ENCODE measurements at places on chromosomes 4 and X.

DNA sequence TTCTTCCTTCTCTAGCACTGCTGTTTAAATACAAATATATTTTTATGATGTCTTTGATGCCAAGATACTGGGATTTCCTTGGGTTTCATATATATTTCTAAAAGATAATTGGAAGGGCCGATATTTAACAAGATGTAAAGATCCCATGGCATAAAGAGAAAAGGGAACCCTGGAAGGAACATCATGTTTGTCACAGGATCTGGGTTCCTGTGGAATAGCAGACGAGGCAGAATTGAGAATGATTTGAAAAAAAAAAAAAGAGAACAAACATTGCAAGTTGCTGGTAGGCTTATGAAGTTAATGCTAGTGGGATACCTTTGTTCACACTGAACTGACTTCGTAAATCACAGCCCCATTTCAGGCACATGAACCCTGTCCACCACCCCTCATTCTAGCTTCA is 33.6 kb downstream of the RASSF6 start:
- DNase-seq = no peak

DNA sequence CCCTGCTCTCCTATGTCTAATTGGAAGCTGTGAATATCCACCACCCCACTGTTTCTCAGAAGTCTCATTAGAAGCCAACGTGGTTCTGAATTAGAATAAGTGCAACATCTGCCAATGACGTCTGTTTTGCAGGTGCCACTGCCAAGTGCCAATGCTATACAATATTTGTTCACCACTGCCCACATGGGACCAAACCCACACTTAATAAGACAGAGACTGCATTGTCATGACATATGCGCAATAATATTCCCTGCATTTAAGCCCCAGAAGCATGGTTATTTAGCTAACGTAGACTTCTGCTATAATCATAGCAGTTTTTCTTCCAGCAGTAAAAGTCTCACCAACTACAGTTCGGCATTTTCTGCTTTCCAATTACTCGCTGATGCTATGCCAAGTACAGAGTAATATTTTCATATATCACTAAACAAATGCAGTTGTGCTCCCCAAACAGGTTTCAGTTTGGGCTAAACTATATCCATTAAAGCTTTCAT is 262.5 kb upstream of the PCDH18 start:
- no peak for DNase-seq

- no peak for DNase-seq
Measured at GRCh38 chrX:119503484-119503861, 35.2 kb downstream of the SLC25A5 start.

DNA sequence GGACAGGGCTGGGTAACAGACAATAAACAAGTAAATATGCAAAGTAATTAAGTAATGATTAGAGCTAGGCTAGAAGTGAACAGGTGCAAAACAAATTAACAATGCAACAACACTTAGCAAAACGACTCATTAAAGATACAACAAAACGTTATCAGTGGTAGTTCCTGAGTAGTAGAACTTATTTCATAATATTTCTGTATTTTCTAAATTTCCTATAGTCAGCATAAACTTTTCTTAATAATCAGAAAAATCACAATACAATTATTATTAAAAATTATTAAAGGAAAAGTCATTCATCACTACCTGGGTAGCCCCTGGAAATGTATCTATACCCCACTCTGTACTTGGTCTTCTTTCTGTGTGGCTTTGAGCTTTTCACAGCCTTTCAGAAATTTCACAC is 166.6 kb downstream of the GBA3 start:
- no peak for DNase-seq

- DNase-seq = no peak
Measured at GRCh38 chr4:7620814-7621176, 186.1 kb upstream of the PSAPL1 start.

GRCh38 chrX:84155938-84156337 is 32.1 kb downstream of the RPS6KA6 start:
- no peak for DNase-seq

DNA sequence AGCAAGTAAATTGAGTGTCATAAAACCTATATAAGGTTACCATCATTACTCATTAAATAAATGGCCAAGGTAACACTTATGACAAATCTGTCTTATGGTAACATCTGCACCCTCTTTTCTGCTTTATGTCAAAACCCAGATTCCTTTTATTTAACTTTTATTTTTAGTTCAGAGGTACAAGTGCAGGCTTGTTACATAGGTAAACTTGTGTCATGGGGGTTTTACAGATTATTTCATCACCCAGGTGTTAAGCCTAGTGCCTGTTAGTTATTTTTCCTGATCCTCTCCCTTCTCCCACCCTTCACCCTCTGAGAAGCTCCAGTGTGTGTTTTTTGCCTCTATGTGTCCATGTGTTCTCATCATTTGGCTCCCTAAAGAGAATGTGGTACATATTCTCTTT is 930.7 kb downstream of the CCSER1 start:
- DNase-seq = no peak

DNA sequence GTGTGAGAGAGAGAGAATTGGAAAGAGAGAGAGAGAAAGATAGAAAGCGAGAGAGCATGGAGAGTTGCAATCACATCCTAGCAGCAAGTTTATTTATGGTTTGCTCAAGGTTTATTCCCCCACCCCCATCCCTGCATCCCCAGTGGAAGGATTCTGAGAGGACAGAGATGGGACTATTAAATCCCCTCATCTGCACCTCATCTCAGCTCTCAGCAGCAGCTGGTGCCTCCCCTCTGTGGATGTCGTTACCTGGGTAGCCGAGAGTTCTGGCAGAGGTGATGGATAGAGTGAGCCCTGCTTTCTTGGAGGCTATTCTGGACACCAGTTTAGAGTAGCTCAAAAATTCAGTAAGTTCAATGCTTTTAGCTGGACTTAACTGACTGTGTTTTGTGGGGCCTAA is 132.0 kb upstream of the RAI2 start:
- DNase-seq = no peak

GRCh38 chrX:3811331-3812311 is 98.2 kb upstream of the PRKX start:
- DNase-seq = no peak

GRCh38 chr4:60241866-60242265 is 958.3 kb upstream of the ADGRL3 start:
- DNase-seq = no peak

- DNase-seq = peak; percentile 27
Measured at GRCh38 chrX:133970076-133970475, 15.3 kb downstream of the GPC3 start.

GRCh38 chr4:86033171-86033570 is 326.7 kb downstream of the MAPK10 start:
- no peak for DNase-seq

DNA sequence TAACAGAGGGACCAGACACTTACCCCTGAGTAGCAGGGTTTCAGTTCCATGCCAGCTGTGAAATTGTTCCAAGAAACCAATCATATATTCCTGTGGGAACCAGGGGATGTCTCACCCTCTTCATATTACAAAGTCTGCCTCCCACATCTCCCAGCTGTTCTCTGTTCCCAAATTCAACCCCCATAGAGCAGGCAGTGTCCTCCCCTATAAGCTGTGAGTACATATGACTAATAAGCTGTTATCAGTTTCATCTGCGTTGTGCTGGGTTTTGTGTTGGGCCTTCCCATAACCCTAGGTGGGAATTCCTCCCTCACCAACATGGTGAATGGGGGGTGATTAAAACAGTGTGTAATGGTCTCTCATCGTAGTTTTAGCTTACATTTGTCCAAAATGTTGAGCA is 41.0 kb downstream of the CEP44 start:
- DNase-seq = no peak

DNA sequence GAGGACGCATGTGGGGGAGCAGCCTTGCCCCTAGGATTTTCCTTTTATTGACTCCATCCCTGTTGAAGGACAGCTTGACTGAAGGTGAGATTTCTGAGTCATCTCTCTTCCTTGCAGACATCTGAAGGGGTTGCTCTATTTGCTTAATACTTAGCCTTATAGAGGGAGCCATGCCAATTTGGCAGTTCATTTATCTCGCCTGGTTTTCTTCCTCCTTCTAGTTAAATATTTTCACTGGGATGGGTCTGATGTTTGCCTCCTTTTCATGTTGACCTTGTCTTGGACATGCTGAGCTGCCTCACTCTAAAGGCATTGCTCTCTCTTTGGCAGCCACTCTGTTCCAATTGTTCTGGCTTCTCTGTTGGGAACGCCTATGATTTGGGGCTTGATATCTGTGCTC is 151.0 kb upstream of the PSAPL1 start:
- no peak for DNase-seq

DNA sequence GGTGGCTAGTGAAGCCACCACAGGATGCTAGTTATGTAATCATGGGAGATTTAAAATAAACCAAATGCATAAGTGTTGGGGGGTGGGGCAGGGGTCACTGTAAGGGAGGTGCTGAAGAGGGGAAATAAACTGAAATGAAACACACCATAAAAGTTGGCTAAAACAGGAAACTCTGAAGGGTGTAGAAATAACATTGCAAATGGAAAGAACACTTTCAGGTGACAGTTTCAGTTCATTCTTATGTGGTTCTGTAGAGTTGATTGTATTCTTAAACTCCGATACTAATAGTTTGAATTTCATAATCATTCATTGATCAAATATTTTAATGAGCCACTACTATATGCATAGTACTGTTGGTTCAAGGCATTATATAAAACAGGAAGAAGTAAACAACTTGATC is 80.1 kb downstream of the HDAC8 start:
- no peak for DNase-seq

DNA sequence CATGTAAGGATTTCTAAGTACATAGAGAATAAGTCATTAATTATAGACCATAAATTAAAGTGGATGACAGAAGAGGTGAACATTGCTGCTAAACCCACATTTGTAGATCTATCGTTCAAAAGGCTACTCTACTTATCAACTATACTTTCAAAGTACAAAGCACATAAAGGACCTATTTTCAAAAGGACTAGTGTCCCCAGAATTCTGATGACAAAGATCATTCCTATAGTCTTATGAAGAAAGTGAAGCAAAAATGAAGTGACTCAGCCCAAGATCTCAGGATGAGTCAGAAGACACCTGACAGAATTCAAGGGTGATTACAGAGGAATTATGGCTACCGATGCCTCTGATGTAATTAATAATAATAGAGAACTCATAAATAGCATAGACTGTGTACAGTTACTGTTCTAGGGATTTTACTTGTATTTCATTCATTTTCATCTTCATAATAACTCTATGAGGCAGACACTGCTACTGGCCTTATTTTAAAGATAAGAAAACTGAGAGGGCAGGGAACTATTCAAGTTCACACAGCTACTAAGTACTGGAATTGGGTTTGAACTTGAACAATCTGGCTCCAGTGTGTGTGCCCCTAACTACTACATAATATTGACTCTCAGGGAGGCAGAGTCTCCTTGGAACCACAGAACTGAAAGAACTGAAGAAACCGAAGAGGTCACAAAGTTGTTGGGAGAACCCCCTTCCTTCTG is 17.1 kb downstream of the USP46 start:
- DNase-seq = no peak

GRCh38 chrX:77925764-77926163 is 15.3 kb downstream of the ATP7A start:
- no peak for DNase-seq

GRCh38 chr4:156053174-156053573 is 99.5 kb upstream of the CTSO start:
- DNase-seq = no peak

DNA sequence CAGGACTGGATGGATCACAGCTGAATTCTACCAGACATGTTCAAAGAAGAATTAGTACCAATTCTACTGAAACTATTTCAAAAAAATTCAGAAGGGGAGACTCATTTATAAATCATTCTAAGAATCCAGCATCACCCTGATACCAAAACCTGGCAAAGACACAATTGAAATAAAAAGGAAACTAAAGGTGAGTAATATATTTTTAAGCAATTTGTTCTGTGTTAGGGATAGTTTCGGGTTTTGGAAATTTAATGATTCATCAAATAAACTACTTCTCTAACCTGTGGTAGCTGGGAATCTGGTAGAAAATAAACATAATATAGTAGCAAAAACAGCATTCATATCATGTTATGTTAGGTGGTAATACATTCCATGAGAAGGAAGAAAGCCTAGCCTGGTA is 662.2 kb upstream of the BOD1L1 start:
- no peak for DNase-seq

DNA sequence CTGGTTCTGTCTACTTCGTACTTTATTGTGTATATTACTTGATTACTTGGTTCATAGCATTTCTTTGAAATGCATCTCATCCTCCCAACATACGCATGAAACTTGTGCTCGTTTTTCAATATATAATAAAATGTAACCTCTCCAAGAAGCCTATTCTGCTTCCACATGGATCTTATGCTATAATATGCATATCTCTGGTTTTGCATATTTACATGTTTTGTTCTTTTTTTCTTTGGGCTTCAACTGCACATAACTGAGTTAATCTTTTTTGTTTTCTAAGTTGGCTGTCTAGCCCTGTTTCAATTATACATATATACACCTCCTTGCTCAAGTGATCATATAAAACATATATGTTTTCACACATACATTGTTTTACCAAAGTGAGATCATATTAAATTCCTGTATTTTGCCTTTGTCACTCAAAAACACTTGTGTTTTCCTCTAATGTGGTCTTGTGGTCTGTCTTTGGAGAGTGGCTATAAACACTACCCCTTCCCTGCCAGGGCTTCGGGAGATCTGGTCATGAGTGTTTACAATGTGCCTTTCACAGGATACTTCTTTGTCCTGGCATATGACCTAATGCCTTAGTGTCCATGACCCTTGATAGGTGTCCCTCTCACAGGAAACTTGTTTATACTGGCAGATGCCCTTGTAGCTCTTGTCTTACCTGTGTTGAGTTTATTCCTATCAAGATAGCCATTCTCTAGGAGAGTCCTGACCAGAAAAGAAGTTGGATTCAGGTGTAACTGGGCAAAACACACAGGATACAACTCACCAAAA is 17.6 kb downstream of the USP53 start:
- DNase-seq = no peak

GRCh38 chr4:76067652-76068286 is 6.7 kb upstream of the ART3 start:
- DNase-seq = peak; percentile 53

GRCh38 chrX:37424000-37424429 is 74.9 kb downstream of the PRRG1 start:
- no peak for DNase-seq

DNA sequence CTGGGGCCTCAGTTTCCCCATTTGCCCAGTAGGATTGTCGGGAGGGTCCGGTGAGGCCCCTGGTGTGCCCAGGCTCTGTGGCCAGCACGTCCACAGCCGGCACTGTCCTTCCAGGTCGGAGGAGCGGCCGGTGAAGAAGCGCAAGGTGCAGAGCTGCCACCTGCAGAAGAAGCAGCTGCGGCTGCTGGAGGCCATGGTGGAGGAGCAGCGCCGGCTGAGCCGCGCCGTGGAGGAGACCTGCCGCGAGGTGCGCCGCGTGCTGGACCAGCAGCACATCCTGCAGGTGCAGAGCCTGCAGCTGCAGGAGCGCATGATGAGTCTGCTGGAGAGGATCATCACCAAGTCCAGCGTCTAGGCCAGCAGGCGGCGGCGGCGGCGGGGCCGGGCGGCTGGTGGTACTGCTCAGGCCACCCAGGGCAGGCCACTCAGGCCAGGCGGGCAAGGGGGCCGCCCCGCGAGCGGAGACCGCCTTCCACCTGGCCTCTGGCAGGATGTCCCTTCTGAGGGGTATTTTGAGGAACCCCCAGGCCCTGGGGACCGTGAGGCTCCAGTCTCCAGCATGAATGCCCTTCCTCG is 6.7 kb downstream of the MSANTD1 start:
- no peak for DNase-seq
